Activated CD4-positive, alpha-beta T cell treated with anti-CD3 and anti-CD28 coated beads for 4 hours (primary cell): ENCODE measurements at places on chromosomes 1 and 21.

GRCh38 chr1:107379826-107380225, 239.0 kb downstream of the NTNG1 start:
- DNase-seq: no peak

GRCh38 chr1:52007215-52008002, 16.9 kb upstream of the RAB3B start:
- DNase-seq: no peak

GRCh38 chr1:107549152-107549810, 408.4 kb downstream of the NTNG1 start:
- DNase-seq: no peak

DNA sequence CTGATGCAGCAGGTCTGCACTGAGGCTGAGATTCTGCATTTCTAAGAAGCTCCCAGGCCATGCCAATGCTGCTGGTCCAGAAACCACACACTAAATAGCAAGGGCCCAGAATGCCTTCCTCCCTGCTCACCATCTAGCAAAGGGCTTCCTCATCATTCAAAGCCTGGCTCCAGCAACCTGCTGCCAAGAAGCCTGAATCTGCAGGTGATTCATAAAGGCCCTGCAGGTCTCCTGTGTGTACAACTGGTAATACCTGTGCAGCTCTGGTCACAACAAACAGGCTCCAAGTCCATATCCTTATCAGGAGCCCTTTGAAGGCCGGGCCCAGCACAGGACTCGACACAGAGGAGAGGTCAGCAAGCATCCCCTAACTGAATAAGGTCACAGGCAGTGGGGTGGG, 26.7 kb downstream of the GLIS1 start:
- DNase-seq: no peak

- no peak for DNase-seq
Measured at GRCh38 chr1:119347858-119348257, 20.7 kb upstream of the HAO2 start.

DNA sequence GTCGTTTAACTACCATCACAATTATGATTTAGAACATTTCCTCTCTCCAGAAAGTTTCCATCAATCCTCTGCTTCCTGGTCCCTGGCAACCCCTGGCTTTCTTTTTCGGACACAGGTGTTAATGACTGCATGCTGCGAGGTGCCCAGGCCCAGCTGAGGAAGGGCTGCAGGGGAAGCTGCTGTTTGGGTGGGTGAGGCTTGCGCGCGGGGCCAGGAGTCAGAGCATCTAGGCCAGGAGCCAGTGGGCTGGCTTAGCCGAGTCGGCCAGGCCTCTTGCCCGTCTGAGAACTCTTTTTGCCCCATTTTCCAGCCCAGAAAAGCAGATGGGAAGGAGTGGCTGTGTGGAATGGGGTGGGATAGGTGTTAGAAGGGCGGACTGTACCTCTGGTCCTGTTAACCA, 51.5 kb downstream of the NAV1 start:
- no peak for DNase-seq

DNA sequence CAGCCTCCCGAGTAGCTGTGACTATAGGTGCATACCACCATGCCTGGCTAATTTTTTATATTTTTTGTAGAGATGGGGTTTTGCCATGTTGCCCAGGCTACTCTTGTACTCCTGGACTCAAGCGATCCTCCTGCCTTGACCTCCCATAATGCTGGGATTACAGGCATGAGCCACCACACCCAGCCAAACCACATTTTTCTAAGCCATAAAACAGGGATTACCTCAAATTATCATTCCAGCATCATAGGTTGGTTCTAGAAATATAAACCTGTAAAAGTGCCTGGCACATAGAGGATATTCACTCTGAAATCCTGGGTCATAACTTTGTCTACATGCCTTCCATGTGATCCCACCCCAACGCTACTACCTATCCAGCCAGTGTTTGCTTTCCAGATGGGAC, 59.4 kb upstream of the JAK1 start:
- DNase-seq: no peak
